ENCODE measurements at places on chromosomes 3 and 15. TPM values are rescaled to one million over a fixed set of nuclear protein-coding genes. Genes with fewer than 3 reads are reported as not detected.

KIF15 gene
- not detected for total RNA-seq

PLSCR4 gene
- total RNA-seq, result 19.4 TPM

GRCh38 chr15:35393398-35393797, 152.6 kb downstream of the DPH6 start:
- H3K27ac ChIP-seq, result no peak overlapping the region
- H3K4me1 ChIP-seq, result no peaks in the 10 kb centered on the region
- H3K36me3 ChIP-seq, result no peaks in the 10 kb centered on the region
- H3K4me3 ChIP-seq, result no peak overlapping the region

DNA sequence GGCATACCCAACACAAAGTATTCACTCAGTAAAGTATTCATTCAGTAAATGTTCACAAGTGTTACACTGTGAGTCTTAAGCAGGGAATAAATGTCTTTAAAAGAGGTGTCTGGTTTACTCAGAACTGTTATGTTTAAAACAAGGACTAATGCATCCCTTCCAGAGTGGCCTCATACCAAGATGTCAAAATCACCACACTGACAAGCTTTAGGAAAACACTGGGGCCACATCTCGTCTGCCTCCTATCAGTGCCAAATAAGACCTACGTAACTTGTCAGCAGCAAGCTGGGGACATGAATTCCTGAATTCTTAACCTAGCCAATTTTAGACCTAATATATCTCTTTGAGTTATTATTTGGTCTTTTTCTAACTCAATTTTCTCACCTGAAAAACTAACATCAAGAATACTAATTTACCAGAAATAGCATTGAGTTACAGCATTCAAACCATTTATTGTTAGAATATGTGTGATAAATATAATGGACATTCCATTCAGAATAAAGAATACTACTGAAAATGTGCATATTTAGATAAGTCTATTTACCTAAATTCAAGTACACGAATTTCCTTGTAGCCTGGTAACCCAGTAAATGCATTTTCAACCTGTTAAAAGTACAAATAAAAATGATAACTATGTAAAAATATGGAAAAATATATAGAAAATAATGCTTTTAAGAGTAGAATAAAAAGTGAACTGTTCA, 51.3 kb downstream of the IMPG2 start:
- no peaks in the 10 kb centered on the region for H3K27me3 ChIP-seq
- H3K4me1 ChIP-seq, result no peaks in the 10 kb centered on the region
- no peak overlapping the region for H3K4me3 ChIP-seq
- H3K27ac ChIP-seq, result no peak overlapping the region

GRCh38 chr15:90013503-90013937, 12.4 kb downstream of the ZNF710 start:
- no peak for DNase-seq
- peaks cover 12% of the 10 kb centered on the region for H3K4me1 ChIP-seq
- no peaks in the 10 kb centered on the region for H3K36me3 ChIP-seq
- H3K4me3 ChIP-seq, result no peak overlapping the region
- H3K27ac ChIP-seq, result no peak overlapping the region

All from body of pancreas (tissue), 4 donors.